ENCODE measurements at places on chromosomes 11 and 22. TPM values are rescaled to one million over a fixed set of nuclear protein-coding genes. Genes with fewer than 3 reads are reported as not detected.

Gene PARVG
- 0.02 TPM for polyA plus RNA-seq

Gene PPFIBP2
- 4.0 TPM for polyA plus RNA-seq

DNA sequence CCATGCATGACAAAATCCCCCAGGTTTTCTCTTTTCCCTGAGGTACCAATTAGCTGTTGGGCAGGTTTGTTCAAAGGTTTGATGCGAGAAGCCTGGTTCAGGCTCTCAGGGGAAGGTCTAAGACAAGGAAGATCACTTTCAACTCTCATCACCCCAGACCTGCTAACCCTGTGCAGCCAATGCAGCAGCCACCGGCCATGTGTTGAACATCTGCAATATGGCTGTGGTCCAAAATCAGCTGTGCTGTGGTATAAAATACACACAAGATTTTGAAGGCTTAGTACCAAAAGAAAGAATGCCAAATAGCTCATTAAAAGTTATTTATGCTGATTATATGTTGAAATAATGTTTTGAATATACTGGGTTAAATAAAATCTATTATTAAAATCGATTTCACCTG lies 58.5 kb downstream of the SMCO4 start:
- no peak for DNase-seq

DNA sequence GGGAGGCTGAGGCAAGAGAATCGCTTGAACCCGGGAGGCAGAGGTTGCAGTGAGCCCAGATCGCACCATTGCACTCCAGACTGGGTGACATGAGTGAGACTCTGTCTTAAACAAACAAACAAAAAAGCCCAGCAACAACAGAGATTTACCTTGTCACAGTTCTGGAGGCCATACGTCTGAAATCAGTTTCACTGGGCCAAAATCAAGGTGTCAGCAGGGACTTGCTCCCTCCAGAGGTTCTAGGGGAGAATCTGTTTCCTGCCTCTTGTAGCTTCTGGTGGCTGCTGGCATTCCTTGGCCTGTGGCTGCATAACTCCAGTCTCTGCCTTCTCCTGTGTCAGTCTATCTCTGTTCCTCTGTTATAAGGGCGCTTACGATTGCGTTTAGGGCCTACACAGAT lies 1.5 kb downstream of the DDX10 start:
- no peak for DNase-seq

Gene PRRG4
- not detected for polyA plus RNA-seq

Gene NXPE2
- not detected for polyA plus RNA-seq

DNA sequence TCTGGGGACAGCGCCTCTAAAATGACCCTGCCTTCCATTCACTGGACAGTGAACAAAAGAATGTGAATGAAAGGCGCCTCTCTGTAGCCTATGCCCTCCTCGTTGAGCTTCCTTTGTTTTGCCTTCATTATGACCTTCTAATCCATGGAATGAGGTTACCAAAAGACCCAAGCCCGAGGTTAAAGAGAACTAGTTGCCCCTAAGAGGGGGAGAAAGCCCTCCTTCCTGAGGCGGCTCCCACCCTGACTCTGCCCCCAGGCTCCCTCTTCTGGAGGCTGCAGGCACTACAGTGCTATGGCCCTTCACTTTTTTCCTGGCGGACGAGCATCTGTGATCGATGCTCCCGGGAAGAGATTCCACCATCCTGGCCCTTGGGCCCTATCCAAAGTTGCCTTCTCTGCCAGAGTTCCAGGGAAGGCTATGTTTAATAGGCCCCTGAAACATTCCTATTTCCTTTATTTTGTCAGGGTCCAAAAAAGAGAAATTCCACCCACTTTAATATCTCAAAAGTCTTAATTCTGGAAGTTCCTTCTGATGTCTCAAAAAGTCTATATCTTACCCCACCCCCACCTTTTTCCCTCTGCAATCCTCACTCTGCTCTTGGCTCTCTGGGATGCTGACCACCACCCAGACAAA lies 147.3 kb downstream of the FEZ1 start:
- DNase-seq, result peak; percentile 39

GRCh38 chr11:34364102-34364501 lies 6.3 kb upstream of the ABTB2 start:
- no peak for DNase-seq

- no peak for DNase-seq
Measured at GRCh38 chr11:97279341-97279740, 889.5 kb downstream of the JRKL start.

GRCh38 chr11:126140201-126140925 lies 71.1 kb downstream of the RPUSD4 start:
- DNase-seq, result no peak

Gene CASTOR1
- 26.8 TPM for polyA plus RNA-seq

DNA sequence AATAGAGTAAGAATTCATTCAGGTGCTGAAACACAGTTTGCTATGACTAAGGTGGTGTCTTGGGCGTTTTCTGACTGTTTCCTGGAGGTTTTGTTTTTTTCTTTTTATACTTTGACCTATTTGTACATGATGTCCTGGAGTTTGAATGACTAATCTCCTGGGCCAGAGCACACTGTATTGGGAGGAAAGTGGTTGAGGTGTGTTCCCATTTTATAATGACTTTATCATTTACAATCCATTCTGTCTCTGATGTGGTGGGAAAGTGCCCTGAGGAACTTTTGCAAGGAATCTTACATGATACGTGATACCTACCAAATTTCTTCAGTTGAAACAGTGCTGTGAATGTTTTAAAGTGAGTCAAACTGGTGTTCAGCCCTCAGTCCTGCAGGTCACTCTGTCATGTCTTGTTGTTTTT lies 80.8 kb downstream of the TNRC6B start:
- DNase-seq, result peak; percentile 49

DNA sequence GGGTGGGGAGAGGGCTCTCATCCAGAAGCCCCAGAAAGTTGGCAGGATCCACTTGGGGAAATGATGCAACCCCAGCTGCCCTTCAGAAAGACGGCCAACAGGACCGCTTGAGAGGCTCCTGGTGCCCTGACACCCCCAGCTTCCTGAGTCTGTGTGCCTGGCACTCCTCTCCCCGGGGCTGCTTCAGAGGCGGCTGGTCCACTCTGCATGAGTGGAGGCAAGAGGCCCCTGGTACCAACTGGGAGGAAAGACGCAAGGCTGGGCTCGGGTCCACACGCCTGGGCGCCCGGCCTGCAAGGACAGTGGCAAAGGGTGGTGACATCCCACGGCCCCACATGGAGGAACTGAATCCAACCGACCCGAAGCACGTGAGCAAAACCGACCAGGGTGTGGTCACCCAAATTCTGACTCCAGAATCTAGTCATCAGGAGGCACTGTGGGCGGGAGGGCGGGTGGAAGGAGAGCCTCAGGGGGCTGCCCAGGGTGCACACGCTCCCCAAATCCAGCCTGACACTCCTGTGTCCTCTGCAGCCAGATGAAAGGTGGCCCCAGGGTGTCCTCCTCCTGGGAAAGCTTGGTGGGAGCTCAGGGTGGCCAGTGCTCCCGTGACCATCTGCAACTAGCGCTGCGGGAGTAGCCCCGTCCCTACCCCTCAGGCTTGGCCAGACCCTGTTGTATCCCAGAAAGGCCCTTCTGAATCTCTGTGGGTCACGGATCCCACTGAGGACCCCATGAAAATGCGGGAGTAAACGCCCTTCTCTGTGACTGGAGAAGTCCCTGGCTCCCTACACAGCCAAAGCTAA lies 3.7 kb downstream of the RNH1 start:
- no peak for DNase-seq

- DNase-seq, result no peak
Measured at GRCh38 chr11:117443266-117444186, 115.9 kb downstream of the CEP164 start.

DNA sequence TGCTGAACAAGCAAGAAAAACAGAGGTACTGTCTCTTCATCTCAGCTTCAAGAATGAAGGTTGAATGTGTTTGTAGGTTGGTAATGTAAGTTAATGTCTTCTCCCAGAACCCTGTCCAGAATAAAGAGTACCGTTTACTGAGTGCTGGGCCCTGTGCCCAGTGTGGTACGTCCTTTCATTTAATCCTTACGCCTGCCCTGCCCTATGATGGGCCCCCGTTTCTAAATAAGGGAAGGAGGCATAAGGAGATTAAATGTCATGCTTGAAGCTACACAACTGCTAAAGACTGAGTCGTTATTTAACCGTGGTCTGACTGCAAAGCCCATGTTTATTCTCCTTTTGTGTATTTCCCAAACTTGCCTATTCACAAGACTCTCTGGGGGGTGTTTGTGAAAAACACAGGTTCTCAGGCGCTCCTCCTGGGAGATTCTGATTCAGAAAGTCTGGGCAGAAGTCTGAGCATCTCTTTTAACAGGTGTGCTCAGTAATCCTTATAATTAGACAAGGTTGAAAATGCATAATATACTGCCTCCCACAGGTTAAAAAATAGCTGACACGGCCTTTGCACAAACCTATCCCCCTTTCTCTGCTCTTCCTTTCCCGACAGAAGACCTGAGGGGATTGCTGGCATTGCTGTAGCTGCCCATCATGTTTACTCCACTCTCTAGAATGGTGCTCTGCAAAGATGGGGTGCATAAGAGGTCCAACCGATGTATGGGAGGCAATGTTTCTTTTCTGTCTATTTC lies 56.3 kb upstream of the ZBTB44 start:
- no peak for DNase-seq

GRCh38 chr11:131858505-131858904 lies 488.1 kb downstream of the NTM start:
- DNase-seq, result no peak

Gene RNF26
- 41.6 TPM for polyA plus RNA-seq

Gene AQP11
- polyA plus RNA-seq, result 0.72 TPM

DNA sequence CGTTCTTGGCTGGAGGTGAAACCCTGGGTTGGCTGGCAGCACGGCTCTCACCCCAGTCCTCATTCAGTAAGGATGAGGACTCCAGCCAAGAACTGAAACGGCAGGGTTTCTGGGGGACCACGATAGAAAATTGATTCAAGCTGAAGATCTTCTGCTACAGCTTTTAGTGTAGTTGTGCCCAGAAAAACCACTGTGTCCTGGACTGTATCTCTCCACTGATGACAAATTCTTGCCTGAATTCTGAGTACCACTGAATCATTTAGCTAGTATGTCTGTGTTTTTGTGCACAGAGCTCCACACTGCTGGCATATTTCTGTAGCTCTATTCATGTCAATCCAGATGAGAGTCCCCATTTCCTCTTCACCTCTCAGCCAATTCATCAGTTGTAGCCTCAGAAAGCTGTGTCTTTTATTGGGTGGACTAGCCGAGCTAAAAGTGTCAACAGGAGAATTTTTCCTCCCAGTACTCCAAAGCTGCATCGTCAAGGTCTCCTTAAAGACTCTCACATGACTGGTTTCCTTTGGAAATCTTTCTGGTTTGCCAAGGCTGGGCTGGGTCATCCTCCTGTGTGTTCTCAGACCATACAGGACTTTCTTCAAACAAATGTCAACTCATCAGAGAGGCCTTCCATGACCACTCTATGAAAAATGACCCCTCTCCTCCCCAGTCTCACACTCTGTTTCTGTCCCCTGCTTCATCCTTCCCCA lies 144.6 kb downstream of the LDLRAD3 start:
- peak; percentile 36 for DNase-seq

Gene APOL5
- polyA plus RNA-seq, result not detected

GRCh38 chr11:377174-377865 lies 8.0 kb downstream of the B4GALNT4 start:
- no peak for DNase-seq

Gene TRIM6
- polyA plus RNA-seq, result 3.3 TPM

DNA sequence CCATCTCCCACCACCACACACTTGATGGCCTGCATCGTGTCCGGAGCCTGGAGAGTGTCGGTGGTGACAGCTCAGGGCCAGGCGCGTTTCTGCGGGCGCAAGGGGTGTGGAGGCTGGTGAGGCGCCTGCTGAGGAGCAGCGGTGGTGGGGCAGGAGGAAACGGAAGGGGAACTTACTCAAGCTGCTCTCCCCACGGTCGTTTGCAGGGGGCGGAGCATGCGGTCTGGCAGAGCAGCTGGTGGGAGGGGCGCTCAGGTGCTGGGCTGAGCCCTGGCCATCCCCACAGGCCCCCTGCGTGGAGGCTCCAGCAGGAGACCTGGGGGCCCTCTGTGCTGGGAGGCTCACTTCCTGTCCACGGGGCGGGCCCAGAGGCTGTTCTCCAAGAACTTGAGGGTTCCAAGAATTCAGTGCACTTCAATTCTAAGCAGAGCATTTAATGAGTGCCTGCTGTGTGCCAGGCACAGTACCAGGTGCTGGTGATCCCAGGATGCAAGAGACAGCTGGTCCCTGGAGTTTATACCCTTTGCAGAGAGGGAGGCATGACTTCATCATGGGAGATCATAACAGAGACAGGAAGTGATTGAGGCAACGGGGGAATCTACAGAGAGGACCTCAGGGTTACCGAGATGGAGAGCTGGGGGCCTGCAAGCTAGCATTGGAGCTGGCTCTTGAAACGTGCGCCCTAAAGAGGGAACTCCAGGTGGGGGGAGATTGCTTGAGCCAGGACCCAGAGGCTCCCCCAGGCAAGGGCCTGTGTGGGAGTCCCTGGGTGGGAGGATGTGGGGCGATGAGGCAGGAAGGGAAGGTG lies at the start of gene RAC2:
Gene RAC2, minus strand, starts transcription at position 156 of the 808 bp plus-strand sequence. Its CDS starts 121 bp downstream, at position 35.
- peak; percentile 69 for DNase-seq

GRCh38 chr11:123405123-123405592 lies 24.9 kb upstream of the GRAMD1B start:
- no peak for DNase-seq

Data from endothelial cell of umbilical vein (primary cell).